Left ventricle myocardium inferior (tissue), 1 donor: ENCODE measurements at places on chromosomes 1 and 21. TPM values are rescaled to one million over a fixed set of nuclear protein-coding genes. Genes with fewer than 3 reads are reported as not detected.

Gene KLF17
- not detected for total RNA-seq

Gene EPHA2
- 9.6 TPM for total RNA-seq

Gene MGST3
- 718 TPM for total RNA-seq

Gene PRELP
- 22.5 TPM for total RNA-seq

Gene HCN3
- total RNA-seq, result 1.2 TPM

Gene SLC22A15
- total RNA-seq, result 8.4 TPM

- no peak for DNase-seq
Measured at GRCh38 chr1:185050823-185051451, 5.6 kb downstream of the RNF2 start.

- DNase-seq, result no peak
Measured at GRCh38 chr1:200415227-200415626, 5.4 kb upstream of the ZNF281 start.

- no peak for DNase-seq
Measured at GRCh38 chr1:117116784-117117130, 4.8 kb downstream of the TRIM45 start.

DNA sequence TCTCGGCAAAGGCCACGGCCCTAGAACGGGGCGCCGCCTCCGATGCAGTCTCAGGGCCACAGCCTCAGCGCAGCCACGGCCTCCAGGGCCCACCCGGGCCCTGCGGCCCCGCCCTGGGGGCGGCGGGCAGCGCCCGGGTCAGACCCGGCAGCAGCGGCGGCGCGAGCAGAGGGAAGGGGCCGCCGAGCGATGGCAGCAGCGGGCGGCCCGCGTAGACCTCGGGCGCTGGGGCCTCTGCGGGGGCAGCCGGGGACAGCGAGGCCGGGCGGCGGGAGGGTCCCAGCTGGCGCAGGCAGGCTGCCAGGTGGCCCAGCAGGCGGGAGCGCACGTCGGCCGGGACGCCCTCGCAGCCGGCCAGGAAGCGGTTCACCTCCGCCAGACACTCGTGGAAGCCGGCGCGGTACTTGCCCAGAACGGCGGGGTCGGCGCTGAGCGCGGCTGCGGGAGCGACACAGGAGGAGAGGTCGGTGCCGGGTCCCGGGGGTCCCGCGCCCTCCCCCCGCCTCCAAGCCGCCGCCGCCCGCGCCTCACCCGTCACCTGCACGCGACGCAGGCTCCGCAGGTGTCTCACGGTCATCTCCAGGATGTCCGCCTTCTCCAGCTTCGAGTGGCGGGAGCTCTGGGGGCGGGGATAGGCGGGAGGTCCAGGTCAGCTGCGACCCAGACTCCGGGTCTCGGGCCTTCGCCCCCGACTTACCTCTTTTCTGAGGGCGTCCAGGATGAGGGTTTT, 737 bp downstream of the HES4 start:
- DNase-seq, result no peak

DNA sequence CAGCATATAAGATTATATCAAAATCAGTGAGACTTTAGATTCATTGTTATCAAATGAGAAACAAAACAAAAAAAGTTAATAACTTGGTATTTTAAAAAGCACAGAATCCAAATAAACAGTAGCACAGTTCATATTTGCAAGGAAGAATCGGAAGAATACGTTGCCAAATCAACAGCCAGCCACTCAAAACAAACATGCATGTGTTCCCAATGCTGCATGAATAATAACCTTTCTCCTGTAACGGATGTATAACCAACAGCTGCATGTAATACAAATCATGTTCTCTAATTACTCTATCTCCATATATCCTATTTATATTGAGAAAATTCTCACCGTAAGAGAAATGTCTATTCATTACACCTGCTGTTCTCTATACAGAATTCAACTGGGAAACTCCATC, 98.9 kb upstream of the FOXD3 start:
- DNase-seq, result no peak

GRCh38 chr1:17958704-17959103, 148.9 kb upstream of the IGSF21 start:
- no peak for DNase-seq

DNA sequence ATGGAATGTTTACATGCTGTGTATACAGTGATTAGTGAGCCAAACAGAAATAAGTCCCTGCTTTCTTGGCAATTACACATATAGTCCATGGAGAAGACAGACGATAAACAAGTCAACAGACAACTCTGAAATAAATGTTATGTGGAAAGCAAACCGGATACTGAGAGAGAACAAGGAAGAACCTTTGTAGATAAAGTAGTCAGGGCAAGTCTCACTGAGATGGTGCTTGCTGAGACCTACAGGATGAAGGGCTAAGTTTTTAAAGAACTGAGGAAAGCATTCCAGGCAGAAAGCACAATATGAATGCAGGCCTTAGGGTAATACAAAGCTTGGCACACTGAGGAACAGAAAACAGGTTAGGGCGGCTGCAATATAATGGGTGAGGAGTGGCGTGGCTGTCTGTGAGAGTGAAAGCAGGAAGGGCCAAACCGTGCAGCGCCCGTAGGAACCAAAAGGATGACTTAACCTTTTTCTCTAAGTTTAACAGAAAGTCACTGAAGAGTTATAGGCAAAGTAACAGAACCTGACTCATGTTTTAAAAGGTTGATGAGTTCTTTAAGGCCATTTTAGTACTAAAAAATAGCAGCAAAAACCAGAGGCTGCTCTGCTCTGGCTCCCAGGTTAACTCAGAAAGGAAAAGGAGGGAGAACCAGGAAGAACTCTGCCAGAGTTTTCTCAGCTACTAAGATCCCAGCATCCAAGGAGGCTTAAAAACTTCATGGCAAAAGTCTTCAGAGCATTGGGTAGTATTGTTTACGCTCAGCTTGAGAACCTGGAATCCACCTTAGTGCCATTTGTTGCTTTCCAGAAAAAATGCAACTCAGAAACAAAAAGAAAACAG, 8.7 kb upstream of the TTF2 start:
- DNase-seq, result no peak

- DNase-seq, result no peak
Measured at GRCh38 chr1:50418600-50419109, 4.6 kb downstream of the DMRTA2 start.

- DNase-seq, result no peak
Measured at GRCh38 chr1:78918157-78918556, 88.4 kb downstream of the ADGRL4 start.

DNA sequence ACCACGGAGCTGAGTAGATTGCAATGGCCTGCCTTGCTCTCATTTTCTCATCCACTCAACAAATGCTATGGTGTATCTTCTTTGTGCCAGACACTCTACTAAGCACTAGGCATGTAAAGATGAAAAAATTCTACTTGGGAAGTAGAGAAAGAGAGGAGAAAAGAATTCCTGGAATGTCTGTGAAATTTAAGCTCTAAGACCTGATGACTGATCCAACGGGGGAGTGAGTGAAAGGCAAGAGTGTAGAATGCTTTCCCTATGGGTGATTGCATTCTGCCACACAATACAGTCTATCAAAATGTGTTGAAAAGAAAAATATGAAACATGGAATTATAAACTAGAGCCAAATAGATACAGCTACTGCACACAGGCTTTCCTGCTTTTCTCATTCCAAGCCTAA, 82.3 kb downstream of the CYYR1 start:
- no peak for DNase-seq

GRCh38 chr1:226649780-226650179, 89.3 kb downstream of the ITPKB start:
- DNase-seq, result peak; percentile 19

- no peak for DNase-seq
Measured at GRCh38 chr1:65231718-65232330, 77.5 kb upstream of the DNAJC6 start.
